ENCODE measurements at places on chromosomes 4 and X. TPM values are rescaled to one million over a fixed set of nuclear protein-coding genes. Genes with fewer than 3 reads are reported as not detected.

The CENPU gene
- total RNA-seq: 3.4 TPM

The GSPT2 gene
- total RNA-seq: 6.4 TPM

The GPR143 gene
- total RNA-seq: not detected

The GUCY1A1 gene
- not detected for total RNA-seq

The SHISA3 gene
- not detected for total RNA-seq

The NOP14 gene
- 23.9 TPM for total RNA-seq

The ITGB1BP2 gene
- total RNA-seq: 2.2 TPM

The GSX2 gene
- not detected for total RNA-seq

The SYP gene
- total RNA-seq: 0.44 TPM

The GAGE12F gene
- total RNA-seq: not detected

The FREM3 gene
- total RNA-seq: not detected

The SPANXB1 gene
- not detected for total RNA-seq

The GC gene
- total RNA-seq: not detected

The FAM13A gene
- 3.9 TPM for total RNA-seq

The FAM184B gene
- not detected for total RNA-seq

The CT45A7 gene
- not detected for total RNA-seq

The KCTD8 gene
- not detected for total RNA-seq

The AFM gene
- not detected for total RNA-seq

The PHKA1 gene
- total RNA-seq: 0.35 TPM

The NWD2 gene
- total RNA-seq: not detected

The CHST7 gene
- 9.4 TPM for total RNA-seq
